ENCODE measurements at places on chromosomes 7 and 10. TPM values are rescaled to one million over a fixed set of nuclear protein-coding genes. Genes with fewer than 3 reads are reported as not detected.

DNA sequence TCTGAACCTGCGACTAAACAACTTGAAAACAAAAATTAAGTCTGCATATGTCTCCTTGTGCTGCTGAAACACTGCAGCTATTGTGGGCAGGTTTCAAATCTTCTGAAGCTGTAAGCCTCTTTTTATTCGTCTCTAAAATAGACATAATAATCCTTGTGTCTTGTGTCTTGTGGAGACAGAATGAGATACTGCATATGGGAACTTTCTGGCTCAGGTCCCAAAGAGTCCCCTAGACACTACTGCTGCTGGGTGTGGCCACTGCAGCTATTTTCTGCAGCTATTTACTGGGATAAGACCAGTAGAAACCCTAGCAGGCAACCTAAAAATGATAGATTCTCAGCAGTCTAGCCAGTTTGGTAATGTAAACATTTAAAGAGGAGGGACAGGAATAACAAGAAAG, 252.0 kb downstream of the ELMO1 start:
- no peak for DNase-seq

- no peak for DNase-seq
Measured at GRCh38 chr7:107387573-107388219, 82.2 kb upstream of the GPR22 start.

- DNase-seq: peak; percentile 59
Measured at GRCh38 chr10:86520871-86521677, 518 bp downstream of the WAPL start.

GRCh38 chr7:27202018-27202861, 2.3 kb upstream of the HOXA13 start:
- no peak for DNase-seq

GRCh38 chr10:86782701-86783418, 26.4 kb downstream of the BMPR1A start:
- DNase-seq: no peak

DNA sequence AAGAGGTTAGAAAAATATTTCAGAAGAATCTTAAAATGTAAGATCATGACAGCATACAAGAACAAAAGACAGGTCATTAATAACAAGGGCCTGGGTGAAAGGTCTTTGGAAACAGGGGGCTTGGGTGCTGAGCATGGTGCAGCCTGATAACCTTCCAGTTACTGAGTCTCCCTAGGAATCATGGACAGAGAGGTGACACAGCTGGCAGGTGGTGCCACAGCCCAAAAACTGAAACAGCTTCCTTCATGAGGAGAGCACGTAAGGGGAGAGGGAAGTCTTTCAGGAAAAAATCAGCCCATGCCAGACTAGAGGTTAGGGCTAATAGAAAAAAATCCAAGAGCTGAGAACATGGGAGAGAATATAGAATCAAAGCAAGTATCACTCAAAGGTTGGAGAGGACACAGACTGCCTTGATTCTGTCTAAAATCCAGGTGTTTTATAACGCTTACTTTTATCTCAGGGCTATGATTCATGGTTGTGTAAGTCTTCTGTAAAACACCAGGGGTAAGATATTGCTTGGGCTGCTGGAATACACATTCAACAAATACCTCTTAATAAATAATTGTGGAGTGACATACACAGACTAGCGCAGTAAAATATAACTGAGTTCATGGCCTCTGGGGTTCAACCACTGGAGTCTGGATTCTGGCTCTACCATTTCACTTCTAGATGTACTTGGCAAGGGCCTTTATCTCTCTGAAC, 88.1 kb downstream of the SEMA3C start:
- DNase-seq: no peak

GRCh38 chr7:409339-410281, 110.0 kb downstream of the PDGFA start:
- DNase-seq: no peak

DNA sequence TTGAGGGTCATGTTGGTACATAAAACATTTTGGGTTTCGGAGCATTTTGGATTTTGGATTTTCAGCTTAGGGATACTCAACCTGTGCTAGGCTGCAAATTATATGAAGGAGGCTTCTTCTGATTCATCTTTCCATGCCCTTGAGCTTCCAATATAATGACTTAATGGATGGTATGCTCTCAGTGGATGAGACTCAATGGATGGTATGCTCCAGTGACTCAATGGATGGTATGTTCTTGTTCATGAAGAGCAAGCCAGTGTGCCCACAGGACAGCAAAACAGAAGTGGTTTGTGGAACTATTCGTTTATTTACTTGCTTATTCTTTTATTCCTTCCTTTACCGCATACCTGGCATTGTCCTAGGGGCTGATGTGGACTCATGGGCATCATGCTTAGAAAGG, 969.6 kb downstream of the LRMDA start:
- DNase-seq: no peak

DNA sequence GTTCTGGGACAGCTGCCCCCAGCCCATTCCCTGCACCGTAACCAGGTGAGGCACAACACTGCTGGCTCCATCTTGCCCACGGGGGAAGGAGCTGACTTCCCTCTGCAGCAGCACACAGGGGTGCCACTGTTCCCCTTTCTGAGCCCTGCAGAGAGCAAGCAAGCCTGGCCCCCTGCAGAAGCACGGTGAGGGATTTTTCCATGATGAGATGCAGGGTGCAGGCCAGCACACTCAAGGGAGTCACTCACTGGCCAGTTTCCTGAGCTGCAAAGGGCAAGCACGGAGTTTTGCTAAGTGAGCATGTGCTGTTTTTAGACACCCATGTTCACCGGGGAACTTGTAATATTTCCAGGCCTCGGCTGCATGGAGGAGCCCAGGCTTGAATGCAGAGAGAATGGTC, 176.6 kb downstream of the PIP4K2A start:
- DNase-seq: no peak

DNA sequence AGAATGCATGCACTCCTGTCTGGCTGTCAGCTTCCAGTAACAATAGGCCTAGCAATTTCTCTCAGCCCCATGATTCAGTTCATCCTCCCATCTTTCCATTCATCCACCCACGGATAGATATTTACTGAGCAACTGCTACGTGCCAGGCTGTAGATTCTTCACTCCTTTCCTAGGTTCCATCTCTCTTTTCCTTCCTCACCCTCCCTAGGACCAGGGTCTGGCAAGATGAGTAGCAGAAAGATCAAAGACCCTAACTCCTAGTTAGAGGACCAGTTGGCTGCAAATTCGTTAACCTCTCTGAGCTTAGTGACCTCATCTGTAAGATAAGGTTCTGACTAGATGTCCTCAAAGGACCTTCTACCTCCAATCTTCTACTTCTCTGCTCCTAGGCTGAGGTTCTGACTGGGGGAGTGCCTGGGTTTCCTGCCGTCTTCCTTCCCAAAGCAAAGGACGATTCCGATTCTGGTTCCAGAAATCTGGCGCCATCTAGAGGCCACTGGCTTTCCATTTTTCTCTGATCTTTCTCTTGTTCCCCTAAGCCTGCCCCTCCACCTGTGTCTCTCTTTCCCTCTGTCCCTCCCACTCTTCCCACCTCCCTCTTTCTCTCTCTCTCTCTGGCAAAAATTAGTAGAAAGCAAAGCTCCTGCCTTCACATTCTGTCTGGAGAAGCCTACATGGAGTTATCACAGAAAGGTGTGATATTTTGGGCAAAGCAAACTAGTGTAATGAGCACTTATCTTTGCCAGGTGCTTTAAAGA, 26.2 kb downstream of the TBATA start:
- peak; percentile 78 for DNase-seq

- DNase-seq: peak; percentile 15
Measured at GRCh38 chr7:99313204-99313573, 12.5 kb upstream of the ARPC1A start.

GRCh38 chr7:25553580-25554291, 325.4 kb upstream of the NPVF start:
- no peak for DNase-seq

DNA sequence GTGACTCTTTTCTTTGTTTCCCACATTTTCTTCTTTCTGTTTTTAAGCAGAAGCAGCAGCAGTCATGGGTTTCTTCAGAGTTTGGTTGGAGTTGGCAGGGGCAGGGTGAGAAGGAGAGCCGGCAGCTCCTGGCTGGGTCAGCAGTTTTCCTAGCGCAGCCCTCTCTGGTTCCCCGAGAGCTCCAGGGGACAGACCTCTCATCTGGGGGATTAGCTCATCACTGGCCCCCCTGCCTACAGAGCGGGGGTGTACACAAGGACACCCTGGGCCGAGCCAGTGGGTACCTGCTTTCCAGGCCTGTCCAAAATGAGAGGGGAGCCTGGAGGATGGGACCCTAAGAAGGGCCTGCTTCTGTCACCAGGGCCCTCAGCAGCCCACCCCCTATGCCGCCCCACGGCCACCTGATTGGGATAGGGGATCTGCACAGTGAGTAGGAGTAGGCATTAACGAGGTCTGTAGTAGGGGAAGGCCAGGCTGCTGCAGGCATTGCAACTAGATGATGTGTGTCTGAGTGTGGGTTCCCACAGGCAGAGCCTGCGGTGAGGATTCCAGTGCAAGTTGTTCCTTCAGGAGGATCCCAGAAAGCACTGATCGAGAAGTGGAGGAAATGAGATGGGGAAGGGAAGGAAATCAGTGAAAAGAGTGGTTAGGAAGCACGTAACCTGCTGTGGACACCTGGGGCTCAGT, 122.9 kb upstream of the PPIF start:
- no peak for DNase-seq

- DNase-seq: no peak
Measured at GRCh38 chr7:66558660-66559465, 69.8 kb upstream of the KCTD7 start.

Gene ATP6V0E2
- total RNA-seq: 76.1 TPM

Gene JAKMIP3
- 0.12 TPM for total RNA-seq

Gene LIPF
- not detected for total RNA-seq

Gene TMEM176B
- not detected for total RNA-seq

Gene SYT15
- total RNA-seq: 0.79 TPM

Gene KIF20B
- total RNA-seq: 66.4 TPM

Gene SKIDA1
- total RNA-seq: 0.33 TPM

Gene TFPI2
- not detected for total RNA-seq
